AG09319 (cell line): ENCODE measurements at places on chromosomes 7 and 10.

DNA sequence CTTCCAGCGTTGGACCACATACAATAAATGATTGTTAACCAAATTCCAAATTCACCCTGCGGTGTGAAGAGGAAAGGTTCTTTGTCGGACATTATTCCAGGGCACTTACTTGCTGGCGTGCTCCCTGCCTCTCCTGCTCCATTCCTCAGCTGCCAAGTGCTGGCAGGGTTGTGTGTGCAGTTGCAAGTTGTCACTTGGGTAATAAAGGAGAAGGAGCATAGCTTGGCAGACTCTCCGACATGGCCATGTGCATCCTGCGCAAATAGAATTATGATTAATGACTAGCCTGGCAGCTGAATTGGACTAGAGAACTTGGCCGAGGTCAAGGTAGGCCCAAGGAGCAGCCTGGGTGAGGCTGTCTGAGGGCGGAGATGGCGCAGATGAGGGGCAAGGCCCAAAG, 92.3 kb upstream of the ELMO1 start:
- no peak for DNase-seq

DNA sequence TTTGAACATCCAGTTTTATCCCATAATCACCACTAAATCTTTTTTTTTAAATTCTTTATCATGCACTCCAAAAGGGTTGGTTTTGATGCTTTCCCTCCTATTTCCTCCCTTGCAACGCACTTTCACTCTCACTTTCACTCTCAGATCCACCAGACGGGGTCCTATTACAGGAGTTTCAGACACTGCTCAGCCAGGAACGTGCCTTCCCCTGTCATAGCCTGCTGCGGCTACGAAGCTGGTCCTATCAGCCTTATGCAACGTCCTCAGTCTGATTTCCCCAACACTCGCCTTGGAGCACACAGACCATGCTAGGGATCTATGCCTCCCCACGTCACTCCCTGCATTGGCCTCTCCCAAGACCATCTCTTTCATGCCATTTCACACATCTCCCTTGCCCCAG, 23.4 kb downstream of the ZPBP start:
- DNase-seq = no peak

GRCh38 chr7:8197994-8198698, 63.8 kb downstream of the ICA1 start:
- DNase-seq = no peak

- DNase-seq = no peak
Observed at GRCh38 chr7:11171569-11172192, 198.0 kb downstream of the PHF14 start.

DNA sequence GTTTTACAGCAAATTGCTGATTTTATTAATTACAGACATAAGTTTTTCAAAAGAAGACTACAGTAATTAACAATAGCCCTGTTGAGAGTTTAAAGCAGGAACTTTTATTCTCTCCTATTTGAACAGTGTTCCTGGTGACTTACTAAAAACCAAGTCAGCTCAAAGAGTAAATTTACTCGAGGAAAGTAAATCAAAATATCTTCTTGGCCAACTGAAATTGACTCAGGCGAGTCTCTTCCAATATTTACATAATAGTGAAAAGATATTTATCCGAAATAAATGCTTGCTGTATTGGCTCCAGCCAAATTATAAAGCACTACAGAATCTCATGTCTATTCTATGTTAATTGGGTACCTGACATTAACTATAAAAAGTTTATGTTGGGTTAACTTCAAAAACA, 13.2 kb downstream of the CYTH3 start:
- DNase-seq = no peak

GRCh38 chr10:25933653-25934608, at the start of gene MYO3A:
MYO3A (plus strand) TSS chr10:25934229; CDS start chr10:25952111, 17,882 bp downstream.
- no peak for DNase-seq

DNA sequence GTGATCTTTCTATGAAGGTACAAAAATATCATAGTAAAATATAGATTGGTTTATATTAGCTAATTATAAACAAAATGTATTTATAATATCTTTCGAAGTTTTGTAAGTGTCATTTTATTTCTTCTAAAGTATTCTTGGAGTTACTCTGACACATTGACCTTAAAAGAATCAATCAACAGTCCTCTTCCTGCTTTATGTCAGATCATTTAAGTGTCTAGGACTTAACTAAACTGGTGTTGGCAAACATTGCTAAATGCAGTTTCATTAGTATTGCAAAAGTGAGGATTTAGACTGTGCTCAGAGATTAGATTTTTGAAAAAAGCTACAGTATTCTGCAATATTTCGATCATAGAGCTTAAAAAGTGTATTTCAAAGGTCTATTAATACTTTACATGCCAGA, 10.3 kb downstream of the GLCCI1 start:
- no peak for DNase-seq

GRCh38 chr7:38716397-38716796, 85.2 kb upstream of the AMPH start:
- DNase-seq = no peak

- DNase-seq = no peak
Observed at GRCh38 chr10:17616403-17617030, 657 bp downstream of the HACD1 start.

GRCh38 chr10:125064681-125065492, 95.5 kb downstream of the CTBP2 start:
- DNase-seq = no peak

DNA sequence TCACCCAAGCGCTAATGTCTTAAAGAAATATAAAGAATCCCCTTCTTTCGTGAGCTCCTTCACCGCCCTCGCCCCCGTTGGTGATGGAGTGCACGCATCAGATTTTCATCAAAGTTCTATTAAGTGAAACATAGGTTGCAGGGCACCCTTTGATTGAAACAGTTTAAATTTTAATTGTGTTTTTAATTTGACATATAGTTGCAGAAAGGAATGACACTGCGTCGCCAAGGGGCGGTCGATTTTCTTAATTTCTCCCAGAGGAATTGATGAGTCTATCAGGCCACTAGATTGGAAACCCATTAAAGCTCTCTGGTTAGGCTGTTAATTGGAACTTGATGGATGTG, 4.1 kb upstream of the HMX2 start:
- DNase-seq = no peak

GRCh38 chr7:148191391-148192065, 399.0 kb upstream of the C7orf33 start:
- DNase-seq = no peak

GRCh38 chr7:44440577-44441078, 49.8 kb downstream of the NUDCD3 start:
- no peak for DNase-seq

DNA sequence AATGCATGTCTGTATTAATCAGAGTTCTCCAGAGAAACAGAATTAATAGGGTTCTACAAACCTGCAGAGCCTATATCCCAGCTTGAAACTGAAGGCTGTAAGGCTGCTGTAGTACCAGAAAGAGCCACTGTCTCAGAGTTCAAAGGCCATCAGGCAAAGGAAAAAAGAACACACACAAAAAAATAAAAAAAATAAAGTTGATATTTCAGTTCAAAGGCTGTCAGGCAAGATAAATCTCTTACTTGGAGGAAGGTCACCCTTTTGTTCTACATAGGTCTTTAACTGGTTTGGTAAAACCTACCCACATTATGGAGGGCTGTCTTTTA, 12.0 kb upstream of the TMEM26 start:
- DNase-seq = no peak

GRCh38 chr7:50981743-50982142, 199.0 kb upstream of the GRB10 start:
- DNase-seq = no peak

GRCh38 chr10:89556600-89556999, 21.2 kb upstream of the SLC16A12 start:
- DNase-seq = no peak

DNA sequence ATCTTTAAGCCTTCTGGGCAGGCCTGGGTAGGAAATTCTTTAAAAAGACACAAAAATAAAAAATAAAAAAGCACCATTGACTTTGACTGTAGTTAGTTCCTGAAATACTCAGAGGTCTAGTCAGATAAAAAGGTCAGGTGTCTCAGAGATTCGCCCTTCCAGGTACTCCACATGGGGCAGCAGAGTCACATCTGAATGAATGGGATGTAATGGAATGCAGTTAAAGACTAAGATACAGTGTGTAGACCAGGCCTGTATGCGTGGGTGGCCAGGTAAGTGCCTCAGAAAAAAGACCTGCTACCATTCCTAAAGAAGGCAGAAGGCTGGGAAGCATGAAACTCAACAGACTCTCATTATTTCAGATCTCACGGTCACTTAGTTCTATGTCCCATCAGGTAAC, 68.6 kb upstream of the SEM1 start:
- no peak for DNase-seq

DNA sequence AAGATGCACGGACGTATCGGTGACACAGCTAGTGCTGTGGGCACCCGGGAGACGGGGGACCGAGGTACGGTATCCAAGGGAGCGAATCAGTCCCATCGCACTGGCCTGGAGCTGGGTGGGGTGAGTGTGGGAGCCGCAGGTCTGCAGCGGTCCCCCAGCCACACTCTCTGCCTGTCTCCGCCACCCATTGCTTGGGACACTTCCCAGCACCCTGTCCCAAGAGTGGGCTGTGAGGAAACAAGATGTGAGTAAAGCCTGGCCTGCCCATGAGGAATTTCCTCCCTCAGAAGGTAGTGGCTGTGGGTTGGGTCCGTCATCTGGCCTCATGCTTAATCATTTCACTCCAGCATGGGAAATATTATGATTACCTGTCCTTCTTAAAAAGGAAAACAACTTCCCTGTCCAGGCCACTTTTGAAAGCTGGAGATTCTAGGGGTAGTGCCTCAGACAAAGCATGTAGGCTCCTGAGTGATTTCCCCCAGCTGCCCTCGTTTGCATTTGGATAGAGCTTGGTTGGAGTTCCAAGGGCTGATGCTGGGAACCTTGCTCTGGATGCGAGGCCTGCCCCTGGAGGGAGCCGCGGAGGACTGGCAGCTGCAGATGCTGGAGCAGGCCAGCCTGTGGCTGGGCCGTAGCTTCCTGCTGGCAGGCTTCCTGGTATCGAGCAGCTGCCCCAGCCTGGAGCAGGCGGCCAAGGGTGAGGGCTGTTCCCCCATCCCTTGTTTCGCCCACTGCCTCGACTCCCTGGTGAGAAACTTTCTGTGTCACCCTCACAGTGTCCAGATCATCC, 6.2 kb upstream of the ACTR3C start:
- DNase-seq = no peak

DNA sequence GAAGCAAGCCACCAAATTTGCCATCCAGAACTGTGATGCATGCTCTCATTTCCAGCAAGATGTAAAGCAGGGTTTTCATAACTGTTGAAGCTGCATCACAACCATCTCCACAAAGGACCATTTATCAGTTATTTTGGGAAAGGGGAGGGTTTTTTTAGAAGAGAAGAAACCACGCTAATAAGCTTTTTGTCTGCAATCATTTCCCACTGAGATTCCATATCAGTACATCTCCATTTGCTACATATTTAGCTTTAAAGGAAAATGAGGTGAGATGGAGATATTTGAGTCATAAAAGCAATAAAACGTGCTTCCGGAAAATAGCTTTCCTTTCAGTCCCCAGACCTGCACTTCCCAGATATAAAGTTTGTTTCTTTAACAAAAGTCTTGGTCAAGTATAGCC, 258.2 kb downstream of the FRMD4A start:
- no peak for DNase-seq

GRCh38 chr7:128890306-128891109, 20.0 kb downstream of the KCP start:
- DNase-seq = no peak

- DNase-seq = no peak
Observed at GRCh38 chr10:20970708-20971107, 73.6 kb upstream of the NEBL start.

DNA sequence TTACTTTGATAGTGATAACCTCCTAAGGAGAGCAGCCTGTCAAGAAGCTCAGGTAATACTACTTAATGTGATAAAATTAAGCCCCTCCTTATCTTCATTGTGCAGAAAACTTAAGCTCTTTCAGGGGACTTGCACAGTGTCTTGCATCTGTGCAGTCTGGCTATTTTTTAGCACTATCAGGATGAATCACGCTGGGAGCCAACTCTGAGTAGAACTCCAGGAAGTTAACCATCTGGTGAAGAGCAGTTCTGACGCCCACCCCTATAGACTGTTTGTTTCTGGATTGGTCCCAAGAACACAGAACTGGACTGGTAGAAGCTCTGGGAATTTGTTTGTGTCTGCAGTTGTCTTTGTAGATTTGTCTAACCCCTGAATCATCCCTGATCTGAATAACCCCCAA, 41.9 kb downstream of the AGK start:
- no peak for DNase-seq

GRCh38 chr7:24827589-24827988, 70.3 kb upstream of the GSDME start:
- DNase-seq = no peak

DNA sequence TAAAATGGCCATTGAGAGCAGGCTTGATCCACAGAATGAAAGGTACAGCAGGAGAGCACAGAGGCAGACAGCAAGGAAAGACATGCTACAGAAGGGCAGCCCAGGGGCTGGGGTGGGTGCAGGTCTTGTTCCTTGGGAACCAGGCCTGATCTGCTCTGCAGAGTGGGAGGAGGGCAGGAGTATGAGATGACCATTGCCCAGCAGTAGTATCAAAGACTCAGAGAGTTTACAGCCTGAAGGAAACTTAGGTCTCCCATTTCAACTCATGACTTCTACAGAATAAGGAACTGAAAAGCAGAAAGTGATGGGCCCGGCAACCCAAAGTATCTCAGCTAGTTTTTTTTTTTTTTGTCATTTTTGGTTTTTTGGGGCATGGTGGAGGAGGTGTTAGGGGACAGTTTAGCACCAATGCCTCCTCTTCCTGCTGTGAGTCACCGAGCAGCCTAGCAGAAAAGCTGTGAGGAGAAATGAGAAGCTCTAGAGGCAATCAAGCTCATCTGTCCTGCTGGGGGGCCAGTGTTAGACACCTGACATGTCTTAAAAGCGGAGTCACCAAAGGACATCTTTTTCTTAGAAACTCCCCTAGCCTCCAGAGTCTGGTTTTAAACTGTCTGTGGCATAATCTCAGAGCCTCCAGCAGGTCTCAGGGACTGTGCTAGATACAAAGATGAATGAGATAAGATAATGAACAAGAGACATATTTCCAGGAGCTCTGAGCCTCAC, 34.3 kb upstream of the HERPUD2 start:
- no peak for DNase-seq

DNA sequence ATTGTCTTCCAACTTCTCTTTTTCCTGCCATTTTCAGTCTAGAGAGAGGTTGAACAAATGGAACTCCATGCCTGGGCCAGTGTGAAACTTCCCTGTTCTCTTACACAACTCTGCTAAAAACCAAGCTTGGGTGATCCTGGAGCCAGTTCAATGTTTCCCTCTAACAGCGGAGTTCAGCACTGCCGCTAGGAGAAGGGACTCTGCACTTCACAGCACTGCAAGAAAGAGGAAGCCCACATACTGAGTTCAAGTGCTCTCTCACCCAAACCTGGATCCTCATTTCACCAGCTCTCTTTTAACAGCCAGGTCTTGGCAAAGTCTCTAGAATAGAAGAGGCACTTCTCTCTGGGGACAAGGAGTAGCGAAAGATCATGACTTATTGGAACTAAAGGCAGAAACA, 18.8 kb downstream of the FOXI2 start:
- DNase-seq = no peak
